ENCODE measurements at places on chromosomes 16 and 17. TPM values are rescaled to one million over a fixed set of nuclear protein-coding genes. Genes with fewer than 3 reads are reported as not detected.

The NEUROD2 gene
- not detected for total RNA-seq

The KRT25 gene
- not detected for total RNA-seq

The MFAP4 gene
- total RNA-seq = 30.3 TPM

The OR2C1 gene
- total RNA-seq = 0.88 TPM

The RAB11FIP4 gene
- total RNA-seq = 27.4 TPM

The RTN4RL1 gene
- total RNA-seq = 19.1 TPM

The SMIM36 gene
- total RNA-seq = not detected

The TAC4 gene
- not detected for total RNA-seq

The CYB5B gene
- 25.0 TPM for total RNA-seq

The ADAM11 gene
- total RNA-seq = 2.3 TPM

The CACNA1G gene
- 3.1 TPM for total RNA-seq

The TLCD3B gene
- total RNA-seq = not detected

The HCFC1R1 gene
- 27.5 TPM for total RNA-seq

The RPS6KB1 gene
- 52.5 TPM for total RNA-seq

The TMC7 gene
- 0.38 TPM for total RNA-seq

The ZP2 gene
- total RNA-seq = not detected

The SOST gene
- not detected for total RNA-seq

The TEX19 gene
- total RNA-seq = not detected

The TBX6 gene
- 7.2 TPM for total RNA-seq

The ITGA2B gene
- 0.30 TPM for total RNA-seq

The ABCC6 gene
- total RNA-seq = 0.23 TPM

The SLFN11 gene
- 3.3 TPM for total RNA-seq

The KCNH6 gene
- total RNA-seq = not detected

The SERPINF2 gene
- 1.2 TPM for total RNA-seq

The NXN gene
- 11.3 TPM for total RNA-seq

The ITGB3 gene
- 3.7 TPM for total RNA-seq

The SPATA2L gene
- 34.6 TPM for total RNA-seq

The SLC5A2 gene
- 0.19 TPM for total RNA-seq

The APOBR gene
- 2.0 TPM for total RNA-seq

The KRT27 gene
- total RNA-seq = 0.52 TPM

The MT4 gene
- total RNA-seq = not detected

The MT3 gene
- 1.2 TPM for total RNA-seq

The CSH1 gene
- total RNA-seq = not detected

The SLFN14 gene
- not detected for total RNA-seq

The ZG16 gene
- not detected for total RNA-seq

The TOP2A gene
- 8.8 TPM for total RNA-seq

The TMEM204 gene
- 13.7 TPM for total RNA-seq

The TCAP gene
- total RNA-seq = 0.44 TPM

The CEP295NL gene
- 2.0 TPM for total RNA-seq

The MMP15 gene
- total RNA-seq = 9.1 TPM

The TELO2 gene
- 23.1 TPM for total RNA-seq

The ACSM5 gene
- total RNA-seq = 3.4 TPM

The GHDC gene
- total RNA-seq = 51.8 TPM

The BCAS3 gene
- 55.8 TPM for total RNA-seq
